ENCODE measurements at places on chromosomes 12 and 14. TPM values are rescaled to one million over a fixed set of nuclear protein-coding genes. Genes with fewer than 3 reads are reported as not detected.

- DNase-seq = no peak
Observed at GRCh38 chr14:82192387-82192786, 658.7 kb upstream of the SEL1L start.

DNA sequence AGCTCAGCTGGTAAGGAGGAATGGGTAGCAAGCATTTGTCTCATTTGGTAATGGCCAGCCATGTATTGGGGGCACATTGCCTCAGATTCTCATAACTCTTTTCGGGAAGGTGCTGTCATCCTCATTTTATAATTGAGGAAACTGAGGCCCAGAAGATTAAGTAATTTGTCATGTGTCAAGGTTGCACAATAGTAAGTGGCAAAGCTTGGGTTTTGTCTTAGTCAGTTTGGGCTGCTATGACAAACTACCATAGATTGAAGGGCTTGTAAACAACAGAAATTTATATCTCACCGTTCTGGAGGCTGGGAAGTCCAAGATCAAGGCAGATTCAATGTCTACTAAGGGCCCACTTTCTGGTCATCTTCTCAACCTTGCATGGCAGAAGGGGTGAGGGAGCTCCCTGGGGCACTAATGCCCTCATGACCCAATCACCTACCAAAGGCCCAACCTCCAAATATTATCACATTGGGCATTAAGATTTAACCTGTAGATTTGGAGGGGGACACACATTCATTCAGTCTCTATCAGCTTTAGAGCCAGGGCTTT lies 99.6 kb downstream of the SRGAP1 start:
- no peak for DNase-seq

DNA sequence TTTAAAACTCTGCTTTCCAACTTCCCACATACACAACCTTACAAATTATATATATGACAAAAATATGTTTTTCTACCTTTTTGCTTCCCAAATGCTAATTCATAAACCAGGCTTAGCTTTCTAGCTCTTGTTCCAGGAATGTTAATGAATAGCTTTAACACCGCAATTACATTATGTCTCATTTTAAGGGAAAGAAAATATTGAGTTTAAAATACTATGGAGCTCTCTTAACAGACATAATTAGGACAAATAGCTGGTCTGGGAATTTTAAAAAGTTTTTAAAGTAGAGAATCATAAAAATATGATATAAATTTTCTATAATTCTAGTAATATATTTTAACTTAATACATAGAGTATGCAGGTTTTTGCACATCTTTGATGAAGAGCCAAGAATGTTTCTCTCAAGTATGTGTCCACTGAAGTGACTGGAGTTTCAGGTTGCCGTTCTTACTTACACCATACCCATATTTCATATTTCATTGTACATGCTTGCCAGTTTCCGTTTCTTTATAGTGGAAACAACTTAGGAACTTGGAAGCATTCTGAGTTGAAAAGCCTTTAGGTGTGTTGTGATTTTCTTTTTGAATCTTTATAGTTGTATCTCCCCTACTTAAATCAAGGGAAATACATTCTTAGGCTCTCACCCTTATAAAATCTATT lies 90.6 kb upstream of the SLCO1C1 start:
- no peak for DNase-seq

GRCh38 chr12:11499806-11500187 lies 104.4 kb upstream of the PRB2 start:
- no peak for DNase-seq

GRCh38 chr12:7748852-7749251 lies 1.7 kb upstream of the CLEC4C start:
- DNase-seq = no peak

GRCh38 chr14:77804592-77804991 lies 4.7 kb downstream of the ADCK1 start:
- no peak for DNase-seq

Gene GPRC5D
- not detected for total RNA-seq

Data from HFFc6 (cell line).